ENCODE measurements at places on chromosomes 5 and 9. TPM values are rescaled to one million over a fixed set of nuclear protein-coding genes. Genes with fewer than 3 reads are reported as not detected.

ADRA1B gene
- 0.94 TPM for total RNA-seq

CENPH gene
- total RNA-seq: 5.5 TPM

MSMP gene
- total RNA-seq: 6.5 TPM

FCN2 gene
- total RNA-seq: not detected

GFPT2 gene
- 24.8 TPM for total RNA-seq

EQTN gene
- total RNA-seq: not detected

LCN1 gene
- total RNA-seq: 0.66 TPM

SLC45A2 gene
- not detected for total RNA-seq

IL17B gene
- not detected for total RNA-seq

GKAP1 gene
- 2.2 TPM for total RNA-seq

All from endothelial cell of coronary artery (primary cell).